ENCODE measurements at places on chromosomes 4 and X. TPM values are rescaled to one million over a fixed set of nuclear protein-coding genes. Genes with fewer than 3 reads are reported as not detected.

The CFAP99 gene
- 1.1 TPM for total RNA-seq

The EDNRA gene
- total RNA-seq, result 6.7 TPM

The TMPRSS11B gene
- not detected for total RNA-seq

The SYN1 gene
- total RNA-seq, result 3.9 TPM
